ENCODE measurements at places on chromosomes 13 and 19.

- no peak for DNase-seq
These were observed 4.8 kb downstream of the IFNL1 start for GRCh38 chr19:39301021-39301420.

- peak; percentile 56 for DNase-seq
These were observed 18.3 kb downstream of the CCDC97 start for GRCh38 chr19:41328157-41328841.

- no peak for DNase-seq
These were observed 4.4 kb upstream of the FCER2 start for GRCh38 chr19:7706188-7706954.

GRCh38 chr19:17136617-17137016, 61.0 kb downstream of the MYO9B start:
- no peak for DNase-seq

- DNase-seq: no peak
These were observed 283.9 kb downstream of the KLF12 start for GRCh38 chr13:73850104-73850873.

DNA sequence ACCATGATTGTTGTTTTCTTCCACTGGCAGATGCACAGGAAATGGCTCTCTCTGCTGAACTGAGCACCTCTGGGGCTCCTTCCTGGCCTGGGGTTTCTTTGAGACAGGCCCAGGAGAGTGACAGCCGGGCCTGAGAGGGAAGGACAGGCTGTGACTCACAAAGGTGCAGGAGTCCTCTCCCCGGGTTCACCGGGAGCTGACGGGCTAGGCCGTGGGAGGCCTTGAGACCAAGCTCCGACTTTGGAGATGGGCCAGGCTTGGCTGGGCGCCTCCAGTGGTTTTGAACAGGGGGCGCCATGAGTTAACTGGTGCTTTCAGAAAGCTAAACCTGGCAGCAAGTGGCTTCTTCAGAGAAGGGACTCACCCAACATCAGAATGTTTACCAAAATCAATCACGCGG, 143.4 kb downstream of the URI1 start:
- peak; percentile 26 for DNase-seq

DNA sequence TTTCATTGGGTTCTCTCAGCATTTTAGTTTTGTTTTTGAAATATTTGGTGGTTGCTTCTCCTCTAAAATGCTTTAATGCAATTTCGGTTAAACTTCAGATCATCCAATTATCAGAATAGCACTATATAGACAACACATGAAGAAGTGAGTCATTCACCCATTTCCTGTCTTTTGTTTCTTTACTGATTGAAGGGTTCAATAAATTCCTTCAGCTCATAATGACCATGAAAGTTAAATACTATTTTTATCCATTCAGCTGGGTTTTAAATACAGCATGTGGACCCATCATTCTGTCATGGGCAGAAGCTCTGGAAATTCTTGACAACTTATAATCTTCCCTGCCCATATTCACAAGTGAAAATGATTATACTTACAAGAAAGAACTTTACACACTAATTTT, 187.2 kb downstream of the ITGBL1 start:
- DNase-seq: no peak

GRCh38 chr13:97058391-97058790, 64.1 kb upstream of the OXGR1 start:
- DNase-seq: no peak

GRCh38 chr13:50677687-50678463, 165.6 kb downstream of the DLEU7 start:
- DNase-seq: no peak

- DNase-seq: no peak
These were observed 619.8 kb downstream of the DCT start for GRCh38 chr13:93859716-93860115.

DNA sequence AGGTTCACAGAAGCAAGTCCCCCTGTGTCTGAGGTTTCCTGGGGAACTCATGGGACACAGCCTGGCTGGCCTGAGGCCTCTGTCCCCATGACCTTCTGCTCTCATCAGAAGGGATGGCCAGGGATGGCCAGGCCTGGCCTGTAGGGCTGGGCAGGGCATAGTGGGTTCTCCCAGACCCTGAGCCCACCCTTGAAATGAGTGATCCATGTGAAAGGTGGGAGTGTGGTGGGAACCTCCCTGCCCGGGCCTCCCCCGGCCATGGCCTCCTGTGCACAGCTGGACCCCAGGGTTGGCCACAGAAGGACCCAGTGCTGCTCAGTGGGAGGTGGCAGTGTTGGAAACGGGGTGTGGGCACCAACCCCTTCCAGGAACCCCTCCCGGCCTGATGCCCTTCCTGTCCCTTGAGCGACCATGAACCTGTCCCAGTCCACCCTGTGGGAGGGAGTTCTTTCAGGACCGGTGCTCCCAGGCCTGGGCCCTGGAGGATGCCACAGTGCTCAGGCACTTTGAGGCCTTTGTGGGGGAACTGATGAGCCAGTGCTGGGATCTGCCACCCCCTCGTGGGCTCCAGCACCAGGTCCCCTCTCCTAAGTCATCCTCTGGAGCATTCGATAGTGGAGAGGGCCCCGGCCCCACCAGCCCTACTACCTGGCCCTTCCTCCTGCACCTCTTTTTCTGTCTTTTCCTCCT, 15.5 kb upstream of the ZNF14 start:
- DNase-seq: no peak

- no peak for DNase-seq
These were observed 98.8 kb upstream of the TMTC4 start for GRCh38 chr13:100773429-100773828.

GRCh38 chr13:107574517-107575210, 640.7 kb downstream of the LIG4 start:
- no peak for DNase-seq

DNA sequence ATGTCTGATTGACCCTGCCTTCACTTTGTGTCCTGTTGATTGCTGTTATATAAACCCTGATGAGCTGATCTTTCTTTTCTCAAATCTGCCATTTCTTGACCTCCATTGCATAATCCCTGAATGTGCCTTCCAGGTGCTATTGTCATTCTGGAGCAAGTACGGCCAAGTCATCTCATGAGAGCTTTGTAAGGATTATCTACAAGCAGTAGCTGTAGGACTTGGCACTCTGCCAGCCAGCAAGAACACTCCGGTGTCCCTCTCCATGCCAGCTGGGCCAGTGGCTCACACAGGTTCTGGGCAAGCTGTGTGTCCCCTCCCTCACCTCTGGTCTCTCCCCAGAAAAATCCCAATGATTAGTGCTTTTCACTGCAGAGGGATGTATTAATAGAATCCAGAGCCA, 348.1 kb downstream of the FOXO1 start:
- DNase-seq: no peak

DNA sequence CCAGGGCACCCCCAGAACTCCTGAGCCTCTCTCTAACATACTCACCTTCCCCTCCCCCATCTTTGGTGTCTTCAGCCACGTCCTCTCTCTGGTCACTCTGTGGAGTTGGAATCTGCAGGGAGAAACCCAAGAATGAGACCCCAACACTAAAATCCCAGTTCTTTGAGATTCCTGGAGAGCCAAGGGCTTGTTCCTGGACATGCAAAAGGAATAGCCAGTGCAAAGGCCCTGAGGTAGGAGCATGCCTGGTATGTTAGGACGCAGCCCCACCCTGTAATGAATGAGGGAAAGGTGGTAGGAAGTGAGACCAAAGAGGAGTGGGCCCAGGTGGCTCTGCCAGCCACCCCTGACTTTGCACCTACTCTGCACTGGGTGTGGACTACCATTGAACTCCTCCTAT, 2.4 kb upstream of the LPAR2 start:
- no peak for DNase-seq

DNA sequence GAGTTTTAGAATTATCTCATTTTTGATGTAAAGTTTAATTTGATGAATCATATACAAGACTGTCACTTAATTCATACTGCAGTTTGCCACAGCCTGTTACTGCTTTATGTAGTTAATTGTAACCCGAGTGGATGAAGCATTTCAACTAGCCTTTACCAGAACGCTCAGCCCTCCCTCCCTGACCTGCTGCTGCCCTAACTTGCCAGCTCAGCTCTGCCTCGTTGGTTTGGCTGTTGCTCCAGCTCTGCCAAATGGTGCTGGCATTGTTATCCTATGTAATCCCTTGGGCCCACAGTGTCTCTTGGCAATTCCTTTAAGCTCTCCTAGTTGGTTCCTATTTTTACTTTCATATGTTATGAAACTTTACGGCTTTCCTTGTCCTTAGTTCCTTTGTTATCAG, 113.3 kb downstream of the LMO7 start:
- DNase-seq: no peak

DNA sequence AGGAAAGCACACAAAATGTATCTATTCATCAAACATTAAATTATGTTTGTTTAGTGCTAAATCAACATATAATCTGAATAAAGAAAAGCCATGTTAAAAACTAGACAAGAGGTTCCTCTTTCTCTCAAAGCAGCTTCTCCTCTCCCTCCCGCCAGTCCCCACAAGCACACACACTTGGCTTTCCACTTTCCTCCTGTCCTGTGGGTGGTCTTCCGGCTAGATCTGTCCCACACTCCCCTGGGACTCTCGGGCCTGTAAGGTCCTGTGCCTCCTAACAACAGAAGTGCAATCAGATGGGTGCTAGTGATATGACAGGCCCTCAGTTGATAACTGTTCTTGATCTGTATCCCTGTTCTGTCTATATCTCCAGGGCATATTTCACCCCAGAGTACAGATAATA, 45.6 kb upstream of the RAP2A start:
- DNase-seq: peak; percentile 13

- DNase-seq: no peak
These were observed 485 bp downstream of the CPAMD8 start for GRCh38 chr19:17025991-17026658.

DNA sequence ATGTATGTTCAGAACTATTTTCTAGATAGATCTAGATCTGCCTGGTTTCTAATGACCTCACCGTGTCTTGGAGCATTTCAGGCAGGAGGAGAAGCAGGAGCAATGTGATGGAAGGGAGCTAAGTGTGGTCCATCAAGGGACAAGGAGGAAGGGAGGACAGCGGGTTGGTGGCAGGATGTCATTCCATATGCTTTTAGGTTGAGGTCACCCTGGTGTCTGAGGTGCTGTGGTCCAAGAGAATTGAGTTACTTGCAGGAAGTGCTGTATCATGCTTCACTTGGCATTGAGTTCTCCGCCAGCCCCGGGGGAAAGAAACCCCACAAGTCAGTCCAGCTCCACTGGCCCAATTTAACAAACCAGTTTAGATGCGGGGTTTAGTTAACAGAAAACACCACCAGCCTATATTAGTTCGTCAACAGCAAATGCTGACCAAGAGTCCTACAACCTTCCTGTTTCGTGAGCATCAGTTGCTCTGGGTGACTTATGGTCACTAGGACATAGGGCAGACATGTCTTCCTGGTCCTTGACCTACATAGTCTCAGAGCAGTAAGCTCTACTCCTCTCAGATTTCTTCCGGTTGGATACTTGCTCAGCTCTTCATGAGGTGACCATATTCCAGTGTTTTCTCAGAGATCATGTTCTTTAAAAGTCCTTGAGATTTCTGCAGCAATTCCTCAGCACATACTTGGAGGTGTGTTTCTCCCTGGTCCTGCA, 79.4 kb downstream of the MBNL2 start:
- DNase-seq: no peak

- no peak for DNase-seq
These were observed 683.4 kb downstream of the PCDH9 start for GRCh38 chr13:66546534-66547379.

DNA sequence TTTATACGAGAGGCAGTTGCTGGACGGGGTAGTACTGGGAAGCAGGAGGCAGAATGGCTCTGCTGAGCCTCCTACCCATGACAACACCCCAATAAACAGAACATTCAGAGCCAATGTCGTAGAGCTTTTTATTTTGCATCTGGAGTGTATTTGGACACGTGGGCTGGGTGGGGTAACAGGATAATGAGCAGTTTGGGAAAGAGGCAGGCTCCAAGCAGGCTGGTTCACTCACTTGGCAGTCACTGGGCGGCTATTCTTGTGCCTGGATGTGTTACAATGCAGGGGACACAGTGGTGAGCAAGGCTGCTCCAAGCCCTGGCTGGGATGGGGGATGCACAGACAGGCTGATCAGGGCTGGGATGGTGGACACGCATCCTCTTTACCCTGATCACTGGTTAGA, 9.5 kb downstream of the ACTMAP start:
- DNase-seq: no peak

DNA sequence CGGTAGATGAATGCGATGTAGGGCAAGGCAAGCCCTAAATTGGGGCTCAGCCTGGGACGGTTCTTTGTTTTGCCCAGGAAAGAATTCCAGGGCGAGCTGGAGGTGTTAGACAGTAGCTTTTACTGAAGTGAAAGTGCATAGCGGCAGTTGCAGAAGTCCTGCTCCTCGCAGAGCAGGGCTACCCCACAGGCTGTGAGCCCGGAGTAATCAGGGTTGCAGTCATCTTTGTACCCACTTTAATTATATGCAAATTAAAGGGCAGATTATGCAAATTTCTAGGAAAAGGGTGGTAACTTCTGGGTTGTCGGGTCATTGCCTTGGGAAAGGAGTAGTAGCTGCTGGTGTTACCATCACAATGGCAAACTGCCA, 30.5 kb downstream of the VAV1 start:
- no peak for DNase-seq

Data from OCI-M1 (cell line).